ENCODE measurements at places on chromosomes 11 and 22.

DNA sequence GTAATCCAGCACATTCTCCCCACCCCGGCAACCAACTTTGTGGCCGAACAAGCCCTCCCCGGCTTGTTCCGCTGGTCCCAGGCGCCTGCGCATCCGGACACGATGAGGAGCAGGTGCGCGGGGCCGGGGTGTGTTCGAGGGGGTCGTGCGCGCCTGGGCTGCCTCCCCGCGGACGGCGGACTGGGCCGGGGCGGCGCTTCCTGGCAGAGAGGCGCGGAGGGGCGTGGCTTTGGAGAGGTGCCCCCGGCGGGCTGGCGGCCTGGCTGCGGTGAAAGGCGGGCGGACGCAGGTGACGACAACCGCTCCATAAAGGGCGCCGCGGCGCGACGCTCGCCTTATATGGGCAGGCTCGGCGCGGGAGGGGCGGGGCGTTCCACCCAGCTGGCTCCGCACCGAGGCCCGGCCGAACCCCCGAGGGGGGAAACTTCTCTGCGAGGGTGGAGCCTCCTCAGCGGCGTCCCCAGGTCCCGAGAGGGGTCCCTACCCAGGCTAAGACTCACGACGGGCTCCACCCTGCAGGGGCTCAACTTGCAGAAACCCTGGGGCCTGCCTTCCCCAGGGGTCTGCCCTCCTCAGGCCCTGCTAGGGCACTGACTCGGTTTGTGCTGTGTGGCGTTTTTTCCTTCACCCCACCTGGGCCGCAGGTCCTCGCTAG, 26.4 kb downstream of the TXN2 start:
- peak; percentile 85 for DNase-seq

DNA sequence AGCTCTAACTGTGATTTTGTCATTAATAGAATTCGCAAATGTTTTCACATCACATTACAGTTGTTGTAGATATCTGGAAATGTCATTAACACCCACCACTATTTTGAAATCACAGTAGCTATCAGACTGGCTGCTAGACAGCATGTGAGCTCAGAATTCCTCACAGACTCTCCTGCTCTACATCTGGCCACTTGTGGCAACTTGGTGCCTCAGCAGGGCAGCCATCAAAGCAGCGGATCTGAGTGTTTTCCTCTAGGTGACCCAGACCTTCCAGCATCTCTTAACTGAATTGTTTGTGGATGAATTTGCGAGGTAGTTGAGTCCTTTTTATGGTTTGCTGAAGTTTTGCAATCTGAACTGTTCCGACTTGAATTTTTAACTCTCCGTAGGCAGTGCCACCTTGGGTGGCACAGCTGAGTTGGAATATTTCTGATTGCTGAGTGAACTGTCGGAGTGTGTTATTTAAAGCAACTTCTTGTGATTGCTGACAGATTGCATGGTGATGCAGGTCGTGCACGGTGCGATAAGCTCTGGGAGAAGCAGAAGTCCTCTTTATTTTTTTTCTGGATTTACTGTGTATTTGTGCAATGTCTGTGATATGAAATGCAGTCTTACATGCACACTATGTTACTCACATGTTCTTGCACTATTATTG, 114.0 kb upstream of the PLET1 start:
- no peak for DNase-seq

GRCh38 chr11:115707180-115707905, 203.1 kb upstream of the CADM1 start:
- no peak for DNase-seq

GRCh38 chr11:94417386-94417987, 16.3 kb upstream of the GPR83 start:
- DNase-seq: no peak

DNA sequence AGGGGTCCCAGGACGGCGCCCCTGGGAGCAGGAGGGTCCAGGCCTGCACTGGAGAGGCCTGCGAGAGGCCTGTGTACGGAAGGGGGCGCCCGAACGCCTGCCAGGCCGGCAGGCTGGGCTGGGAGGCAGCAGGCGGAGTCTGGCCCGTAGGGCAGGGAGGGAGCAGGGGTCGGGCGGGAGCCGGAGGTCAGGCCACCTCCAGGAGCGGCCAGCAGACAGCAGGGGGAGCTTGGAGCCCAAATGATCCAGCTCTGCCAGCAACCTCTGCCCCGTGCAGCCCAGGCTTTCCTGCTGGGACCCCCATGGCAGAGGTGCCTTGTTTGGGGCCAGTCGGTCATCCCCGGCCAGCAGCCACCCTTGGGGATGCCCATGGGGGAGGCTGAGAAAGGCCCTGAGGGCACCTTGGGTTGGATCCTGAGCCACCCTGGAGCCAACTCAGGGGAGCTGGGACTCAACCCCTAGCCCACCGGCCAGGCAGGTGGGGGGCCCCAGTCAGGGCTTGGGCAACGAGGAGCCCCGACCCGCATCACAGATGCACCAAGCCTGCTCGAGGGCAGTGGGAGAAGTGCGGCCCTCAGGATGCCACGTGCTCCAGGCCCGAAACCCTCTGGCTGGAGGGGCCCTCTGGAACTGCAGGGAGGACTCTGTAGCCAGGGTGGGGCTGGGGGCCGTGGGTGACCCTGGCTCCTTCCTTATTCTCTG, 9.6 kb upstream of the SYT8 start:
- no peak for DNase-seq

- DNase-seq: no peak
Observed at GRCh38 chr11:130427581-130428315, 661 bp downstream of the ADAMTS8 start.

DNA sequence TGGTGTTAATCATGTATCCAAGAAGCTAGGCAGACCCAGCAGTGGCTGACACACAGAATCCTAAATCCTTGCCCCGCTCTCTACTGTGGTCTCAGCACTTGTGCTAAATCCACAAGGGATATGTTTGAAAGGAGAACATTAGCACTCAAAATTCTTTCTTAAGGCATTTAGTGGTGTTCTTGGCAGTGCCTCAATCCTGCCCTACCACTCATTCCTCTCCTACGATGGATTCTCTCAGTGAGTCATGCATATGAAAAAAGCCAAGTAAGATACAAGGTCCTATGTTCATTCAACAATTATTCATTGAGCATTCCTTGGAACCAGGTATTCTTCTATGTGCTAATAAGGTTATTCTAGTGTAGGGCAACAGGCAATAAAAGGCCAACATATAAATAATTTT, 31.2 kb downstream of the RRP8 start:
- DNase-seq: no peak

GRCh38 chr11:19092342-19092741, 24.6 kb upstream of the ZDHHC13 start:
- no peak for DNase-seq

DNA sequence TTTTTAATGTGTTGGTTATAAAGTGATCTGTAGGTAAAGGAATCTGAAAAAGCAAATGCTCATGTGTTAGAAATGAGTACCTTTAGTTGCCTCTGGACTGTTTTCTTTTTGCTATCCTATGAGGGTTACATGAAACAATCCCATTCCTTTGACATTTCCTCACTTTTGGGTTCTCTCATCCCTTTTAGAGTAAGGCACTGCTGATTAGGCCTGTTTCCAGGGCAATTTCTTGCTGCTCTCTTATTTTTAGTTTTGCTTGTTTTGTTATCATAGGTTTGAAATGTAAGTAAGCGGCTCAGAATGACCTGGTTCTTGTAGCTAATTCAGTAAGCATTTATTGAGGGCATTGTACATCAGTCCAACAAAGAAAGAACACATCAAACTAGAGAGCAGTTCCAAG, 138.9 kb downstream of the DDX10 start:
- DNase-seq: no peak

DNA sequence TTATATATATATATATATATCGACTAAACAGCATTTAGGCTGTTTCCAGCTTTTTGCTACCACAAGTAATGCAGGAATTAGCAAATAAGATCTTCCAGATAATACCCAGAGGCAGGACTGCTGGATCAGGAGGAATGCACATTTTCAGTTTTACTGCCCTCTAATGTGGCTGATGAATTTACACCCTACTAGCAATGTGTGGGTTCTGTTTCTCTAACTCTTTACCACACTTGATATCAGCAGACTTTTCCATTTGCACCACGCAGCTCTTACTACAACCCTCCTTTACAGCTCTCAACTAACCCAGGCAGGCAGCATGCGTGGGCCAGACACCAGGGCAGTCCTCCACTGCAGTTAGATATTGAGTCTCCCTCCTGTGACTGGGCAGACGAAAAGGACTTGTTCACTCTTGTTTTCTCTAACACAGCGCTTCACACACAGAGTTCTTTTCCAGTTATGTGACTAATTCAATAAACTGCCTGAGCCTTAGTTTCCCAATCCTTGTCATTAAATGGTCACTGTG, 67.7 kb downstream of the IGLL5 start:
- DNase-seq: no peak

DNA sequence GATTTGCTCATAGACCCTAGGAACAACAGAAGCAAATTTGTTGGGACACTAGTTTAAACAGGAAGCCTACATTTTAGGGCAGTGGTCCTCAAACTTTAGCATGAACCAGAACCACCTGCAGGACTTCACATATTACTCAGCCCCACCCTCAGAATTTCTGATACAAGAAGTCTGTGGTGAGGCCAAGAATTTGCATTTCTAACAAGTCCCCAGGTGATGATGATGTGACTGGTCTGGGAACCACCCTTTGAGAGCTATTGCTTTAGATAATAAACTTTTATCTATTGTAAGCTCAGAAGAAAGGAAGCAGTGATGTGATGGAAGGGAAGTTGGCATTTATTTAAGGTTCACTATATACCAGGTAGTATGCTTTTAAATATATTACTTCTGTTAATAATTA, 194.0 kb downstream of the FAM181B start:
- no peak for DNase-seq

DNA sequence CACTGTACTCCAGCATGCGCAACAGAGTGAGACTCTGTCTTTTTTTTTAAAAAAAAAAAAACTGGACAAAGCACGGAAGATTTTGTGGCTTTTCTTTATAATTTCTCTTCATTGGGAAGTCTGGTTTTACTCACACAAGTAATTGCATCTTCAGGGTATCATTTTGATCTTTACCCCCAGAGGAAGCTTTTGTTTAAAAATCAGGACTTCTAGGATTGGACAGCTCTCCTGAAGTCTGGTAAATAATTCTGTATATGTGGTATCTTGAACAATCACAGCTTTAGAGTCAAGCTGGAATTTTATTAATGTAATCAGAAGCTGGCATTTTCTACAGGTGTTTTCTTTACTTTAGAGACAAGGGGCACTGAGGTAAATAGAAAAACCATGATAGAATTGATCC, 208.1 kb upstream of the NARS2 start:
- no peak for DNase-seq

Measured in activated CD4-positive, CD25-positive, alpha-beta regulatory T cell treated with anti-CD3 and anti-CD28 coated beads, Interleukin-2, amount 50 U/mL, for 16 hours (primary cell).